Activated T-cell treated with anti-CD3 and anti-CD28 coated beads, Interleukin-2, amount 50 U/mL, for 24 hours (primary cell): ENCODE measurements at places on chromosomes 5 and 9.

DNA sequence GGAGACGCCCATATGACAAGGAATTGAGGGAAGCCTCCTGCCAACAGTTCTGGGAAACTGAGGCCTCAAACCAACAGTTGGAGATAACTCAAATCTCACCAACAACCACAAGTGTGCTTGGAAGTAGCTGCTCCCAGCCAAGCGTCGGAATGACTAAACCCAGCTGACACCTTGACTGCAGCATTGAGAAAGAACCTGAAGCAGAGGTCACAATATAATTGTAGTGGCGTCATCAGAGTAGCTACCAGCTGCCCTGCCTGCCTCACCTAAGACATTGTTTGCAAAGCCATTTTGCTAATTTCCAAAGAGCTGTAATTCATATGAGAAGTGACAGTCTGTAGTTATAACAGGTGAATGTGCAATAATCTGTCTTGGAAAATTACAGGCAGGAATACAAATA, 40.8 kb upstream of the ANKRD31 start:
- DNase-seq, result no peak
- H3K27ac ChIP-seq, result no peak overlapping the region
- no peak overlapping the region for H3K4me3 ChIP-seq
- H3K27me3 ChIP-seq, result no peaks in the 10 kb centered on the region
- no peaks in the 10 kb centered on the region for H3K4me1 ChIP-seq
- no peaks in the 10 kb centered on the region for H3K36me3 ChIP-seq

GRCh38 chr5:137336565-137337120, 162.5 kb downstream of the SPOCK1 start:
- no peaks in the 10 kb centered on the region for H3K27me3 ChIP-seq
- no peak overlapping the region for H3K4me3 ChIP-seq
- DNase-seq, result no peak
- H3K36me3 ChIP-seq, result no peaks in the 10 kb centered on the region
- H3K4me1 ChIP-seq, result no peaks in the 10 kb centered on the region

DNA sequence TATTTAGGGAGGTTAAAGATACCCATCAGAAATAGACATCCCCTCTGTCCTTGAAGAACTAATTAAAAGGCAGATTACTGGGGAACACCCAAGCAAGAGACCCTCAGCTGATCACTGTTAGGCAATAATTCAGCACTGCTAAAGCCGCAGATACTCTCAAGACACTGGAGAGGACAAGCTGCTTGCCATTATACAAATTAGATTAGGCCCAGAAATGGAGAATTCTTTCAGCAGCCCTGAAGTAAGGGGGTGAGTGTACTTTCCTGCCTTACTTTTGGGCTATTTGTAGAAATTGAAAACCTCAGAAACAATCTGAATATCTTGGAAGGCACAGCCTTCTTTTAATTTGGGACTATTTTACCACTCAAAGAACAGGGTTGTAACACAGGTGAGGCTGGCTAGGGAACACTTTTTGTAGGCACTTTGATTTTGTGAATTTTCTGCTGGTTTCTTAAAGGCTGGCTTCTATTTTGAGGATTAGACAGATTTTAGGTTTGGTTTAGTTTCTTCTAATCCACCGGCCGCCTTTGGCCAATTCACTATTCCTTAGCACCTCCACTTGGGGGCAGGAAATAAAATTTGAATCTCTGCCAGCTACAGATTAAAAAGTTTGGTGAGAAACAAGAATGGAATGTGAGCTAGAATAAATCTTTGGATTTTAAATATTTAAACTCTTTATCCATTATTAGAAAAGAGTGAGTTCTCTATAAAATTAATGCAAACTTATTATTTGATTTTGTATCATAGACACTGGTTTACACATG, 106.0 kb downstream of the SMARCA2 start:
- H3K27ac ChIP-seq, result no peak overlapping the region
- H3K4me3 ChIP-seq, result no peak overlapping the region
- DNase-seq, result no peak
- H3K4me1 ChIP-seq, result peaks cover 23% of the 10 kb centered on the region

- peaks cover 59% of the 10 kb centered on the region for H3K4me1 ChIP-seq
- peaks cover 13% of the 10 kb centered on the region for H3K36me3 ChIP-seq
- no peaks in the 10 kb centered on the region for H3K27me3 ChIP-seq
- DNase-seq, result no peak
- peak overlapping the region; percentile 47 for H3K4me3 ChIP-seq
Observed at GRCh38 chr5:80125962-80126480, 90.9 kb downstream of the THBS4 start.

DNA sequence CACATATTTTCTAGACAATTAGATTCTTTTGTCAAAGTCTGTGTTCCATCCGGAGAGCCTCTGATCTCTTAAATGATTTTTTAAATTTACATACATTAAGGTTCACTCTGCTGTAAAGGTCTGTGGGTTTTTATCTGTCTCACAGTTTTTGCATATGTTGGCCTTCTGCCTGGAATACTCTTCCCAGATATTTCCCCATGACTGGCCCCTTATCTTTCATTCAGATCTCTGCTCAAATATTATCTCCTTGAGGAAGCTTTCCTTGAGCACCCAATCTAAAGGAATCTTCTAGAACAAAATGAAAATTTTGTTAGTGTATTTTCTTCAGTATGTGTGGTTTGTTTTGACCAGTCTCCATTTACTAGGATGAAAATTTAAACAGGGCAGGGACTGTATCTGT, 26.3 kb downstream of the FAF2 start:
- H3K36me3 ChIP-seq, result peaks cover 66% of the 10 kb centered on the region
- H3K4me1 ChIP-seq, result peaks cover 16% of the 10 kb centered on the region
- H3K4me3 ChIP-seq, result no peak overlapping the region
- DNase-seq, result no peak
- no peak overlapping the region for H3K27ac ChIP-seq
- no peaks in the 10 kb centered on the region for H3K27me3 ChIP-seq

DNA sequence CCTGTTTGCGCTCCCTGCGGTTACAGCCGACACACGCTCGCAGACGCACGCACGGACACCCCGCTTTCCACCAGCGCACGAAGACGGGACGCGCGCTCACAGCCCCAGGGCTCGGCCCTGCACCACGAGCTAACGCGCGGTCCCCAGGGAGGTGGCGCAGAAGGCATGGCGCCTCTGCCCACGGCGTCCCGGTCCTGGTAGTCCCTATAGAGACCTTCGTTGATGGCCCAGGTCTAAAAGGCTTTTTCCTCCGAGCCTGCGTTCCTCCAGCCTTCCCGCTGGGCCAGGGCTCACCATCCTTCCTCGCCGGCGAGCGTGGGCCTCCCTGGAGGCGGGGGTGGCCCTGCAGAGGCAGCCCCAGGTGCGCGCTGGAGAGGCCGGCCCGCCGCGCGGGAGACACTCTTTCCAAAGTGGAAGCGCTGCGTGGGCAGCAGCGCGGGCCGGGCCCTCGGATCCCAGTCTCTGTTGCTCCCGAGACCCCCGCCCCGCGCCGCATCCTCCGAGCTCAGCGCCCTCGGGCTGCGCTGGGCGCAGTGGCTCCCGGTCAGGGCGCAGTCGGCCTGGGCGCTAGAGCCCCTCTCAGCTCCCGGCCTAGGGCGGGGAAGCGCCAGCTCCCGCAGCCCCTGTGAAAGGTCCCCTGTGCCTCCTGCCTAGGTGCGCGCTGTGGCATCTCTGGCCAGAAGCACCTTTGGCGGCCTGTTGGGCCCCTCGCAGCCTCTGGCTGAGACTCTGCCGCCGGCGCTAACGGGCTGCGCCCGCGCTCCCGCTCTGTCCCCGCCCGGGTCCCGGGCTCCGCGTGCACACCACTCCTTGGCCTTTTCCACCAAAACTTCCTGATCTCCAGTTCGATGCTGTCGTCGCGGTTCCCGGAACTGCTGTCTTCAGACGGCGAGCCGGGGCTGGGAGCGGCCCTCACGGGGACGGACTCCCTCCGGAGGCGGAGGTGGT, 31.9 kb upstream of the FANCC start:
- peak; percentile 37 for DNase-seq
- no peaks in the 10 kb centered on the region for H3K36me3 ChIP-seq
- H3K27me3 ChIP-seq, result peaks cover 44% of the 10 kb centered on the region
- H3K4me1 ChIP-seq, result peaks cover 6% of the 10 kb centered on the region
- peak overlapping the region; percentile 70 for H3K4me3 ChIP-seq

DNA sequence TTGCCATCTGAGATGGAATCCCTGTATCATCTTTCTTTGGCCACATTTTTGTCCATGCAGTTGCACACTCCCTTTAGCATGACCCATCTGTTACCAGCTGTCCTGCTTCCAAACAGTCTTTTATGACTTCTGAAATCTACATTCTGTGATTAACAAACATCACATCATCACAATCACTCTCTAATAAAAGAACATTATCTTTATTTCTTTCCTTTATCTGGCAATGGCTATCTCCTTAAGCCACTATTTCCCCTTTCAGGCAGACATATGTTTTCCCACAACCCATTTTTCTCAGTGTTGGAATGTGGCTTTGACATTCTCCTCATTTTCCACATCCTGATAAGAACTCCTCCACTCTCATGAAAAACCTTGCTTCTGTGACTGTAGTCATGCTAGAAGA, 141.0 kb downstream of the ST8SIA4 start:
- DNase-seq, result no peak
- no peaks in the 10 kb centered on the region for H3K4me1 ChIP-seq
- no peaks in the 10 kb centered on the region for H3K36me3 ChIP-seq

DNA sequence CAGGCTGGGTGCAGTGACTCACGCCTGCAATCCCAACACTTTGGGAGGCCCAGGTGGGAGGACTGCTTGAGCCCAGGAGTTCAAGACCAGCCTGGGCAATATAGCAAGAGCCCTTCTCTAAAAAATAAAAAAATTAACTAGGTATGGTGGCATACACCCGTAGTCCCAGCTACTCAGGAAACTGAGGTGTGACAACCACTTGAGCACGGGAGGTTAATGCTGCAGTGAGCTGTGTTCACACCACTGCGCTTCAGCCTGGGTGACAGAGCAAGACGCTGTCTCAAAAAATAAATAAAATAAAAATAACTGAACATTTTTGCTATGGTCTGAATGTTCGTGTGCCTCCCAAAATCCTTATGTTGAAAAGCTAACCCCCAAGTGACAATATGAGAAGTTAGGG, 24.5 kb downstream of the AGTPBP1 start:
- no peak for DNase-seq
- peaks cover 47% of the 10 kb centered on the region for H3K4me1 ChIP-seq
- no peak overlapping the region for H3K4me3 ChIP-seq

DNA sequence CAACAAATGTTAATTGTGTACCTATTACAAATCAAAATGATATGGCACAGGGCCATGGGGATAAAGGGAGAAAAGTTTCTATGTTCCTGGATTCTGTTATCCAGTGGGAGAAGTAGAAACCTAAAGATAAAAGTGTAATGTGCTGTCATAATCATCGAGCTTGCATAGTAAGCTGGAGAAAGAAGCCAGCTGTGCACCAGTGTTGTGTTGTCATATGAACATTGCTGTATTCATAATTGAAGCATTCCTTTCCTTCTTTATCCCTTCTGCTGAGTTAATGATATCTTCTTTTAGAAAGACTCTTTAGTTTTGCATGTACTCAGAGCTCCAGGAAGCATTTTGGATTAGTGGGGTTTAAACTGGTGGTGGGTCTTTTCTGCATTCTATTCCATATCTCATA, 39.5 kb downstream of the NTRK2 start:
- H3K36me3 ChIP-seq, result no peaks in the 10 kb centered on the region
- peaks cover 9% of the 10 kb centered on the region for H3K27me3 ChIP-seq
- H3K27ac ChIP-seq, result no peak overlapping the region
- no peak overlapping the region for H3K4me3 ChIP-seq
- peaks cover 1% of the 10 kb centered on the region for H3K4me1 ChIP-seq
- DNase-seq, result no peak

- no peak overlapping the region for H3K4me3 ChIP-seq
- no peak for DNase-seq
- H3K27ac ChIP-seq, result no peak overlapping the region
Observed at GRCh38 chr5:29994519-29994918, 1199.0 kb upstream of the CDH6 start.

- peaks cover 94% of the 10 kb centered on the region for H3K27me3 ChIP-seq
- peak overlapping the region; percentile 39 for H3K27ac ChIP-seq
- DNase-seq, result no peak
- no peaks in the 10 kb centered on the region for H3K36me3 ChIP-seq
Observed at GRCh38 chr5:73298772-73299630, 126.0 kb downstream of the TMEM174 start.

DNA sequence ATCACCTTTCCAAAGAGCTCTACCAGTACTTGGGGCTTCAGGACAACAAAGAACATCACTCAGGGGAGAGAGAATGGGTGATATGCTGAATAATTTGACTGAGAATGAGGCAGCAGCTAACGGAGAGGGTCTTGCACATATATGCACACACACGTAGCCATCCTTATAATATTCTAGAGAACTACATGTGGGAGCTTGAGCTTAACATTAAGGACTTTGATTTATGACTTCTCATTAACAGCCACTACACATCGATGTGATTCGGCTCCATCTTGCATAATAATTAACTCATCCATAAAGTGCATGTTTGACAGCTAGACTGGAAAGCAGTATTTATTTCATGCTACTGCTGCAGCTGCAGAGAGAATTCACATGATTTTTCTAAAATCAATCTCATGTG, 163.4 kb downstream of the RAB3C start:
- H3K36me3 ChIP-seq, result no peaks in the 10 kb centered on the region
- H3K4me1 ChIP-seq, result peaks cover 3% of the 10 kb centered on the region
- H3K27ac ChIP-seq, result no peak overlapping the region
- no peak for DNase-seq

DNA sequence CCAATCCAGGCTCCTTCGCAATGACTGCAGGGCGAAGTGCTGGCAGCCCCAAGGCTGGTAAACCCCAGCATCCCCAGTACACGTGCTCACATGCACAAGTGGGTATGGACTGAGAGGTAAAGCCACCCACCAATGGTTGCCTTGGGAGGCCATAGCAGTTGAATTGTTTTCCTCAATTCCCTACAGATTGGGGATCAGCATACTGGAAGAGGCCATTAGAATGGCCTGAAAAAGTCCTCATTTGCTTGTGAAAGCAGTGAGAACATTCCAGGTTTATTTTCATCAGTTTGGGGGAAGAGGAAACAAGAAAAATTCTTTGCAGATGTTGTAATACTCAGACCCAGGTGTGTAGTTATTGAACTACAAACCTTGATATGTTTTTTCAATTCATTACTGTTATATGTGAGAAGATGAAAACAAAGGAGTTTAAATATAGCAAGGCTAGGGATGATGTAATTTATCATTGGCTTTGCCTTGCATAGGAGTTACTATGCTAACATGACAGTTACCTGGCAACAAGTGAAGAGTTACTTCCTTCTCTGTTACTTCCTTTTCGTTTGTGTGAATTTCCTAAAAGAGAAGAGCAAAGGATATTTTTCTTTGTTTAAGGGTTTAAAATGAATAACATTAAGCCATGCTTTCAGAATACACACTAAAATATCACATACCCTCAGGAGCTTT, 36.4 kb downstream of the MTMR12 start:
- H3K27ac ChIP-seq, result peak overlapping the region; percentile 59
- no peak overlapping the region for H3K4me3 ChIP-seq
- no peak for DNase-seq
- H3K27me3 ChIP-seq, result no peaks in the 10 kb centered on the region
- peaks cover 61% of the 10 kb centered on the region for H3K36me3 ChIP-seq

- H3K27ac ChIP-seq, result no peak overlapping the region
- no peaks in the 10 kb centered on the region for H3K36me3 ChIP-seq
- H3K4me3 ChIP-seq, result no peak overlapping the region
- H3K27me3 ChIP-seq, result no peaks in the 10 kb centered on the region
- no peaks in the 10 kb centered on the region for H3K4me1 ChIP-seq
Observed at GRCh38 chr5:123813937-123814624, 302.1 kb downstream of the CSNK1G3 start.

GRCh38 chr5:168962306-168962705, 338.6 kb downstream of the SLIT3 start:
- no peak for DNase-seq
- peaks cover 3% of the 10 kb centered on the region for H3K4me1 ChIP-seq
- no peak overlapping the region for H3K4me3 ChIP-seq
